ENCODE measurements at places on chromosomes 12 and 14.

DNA sequence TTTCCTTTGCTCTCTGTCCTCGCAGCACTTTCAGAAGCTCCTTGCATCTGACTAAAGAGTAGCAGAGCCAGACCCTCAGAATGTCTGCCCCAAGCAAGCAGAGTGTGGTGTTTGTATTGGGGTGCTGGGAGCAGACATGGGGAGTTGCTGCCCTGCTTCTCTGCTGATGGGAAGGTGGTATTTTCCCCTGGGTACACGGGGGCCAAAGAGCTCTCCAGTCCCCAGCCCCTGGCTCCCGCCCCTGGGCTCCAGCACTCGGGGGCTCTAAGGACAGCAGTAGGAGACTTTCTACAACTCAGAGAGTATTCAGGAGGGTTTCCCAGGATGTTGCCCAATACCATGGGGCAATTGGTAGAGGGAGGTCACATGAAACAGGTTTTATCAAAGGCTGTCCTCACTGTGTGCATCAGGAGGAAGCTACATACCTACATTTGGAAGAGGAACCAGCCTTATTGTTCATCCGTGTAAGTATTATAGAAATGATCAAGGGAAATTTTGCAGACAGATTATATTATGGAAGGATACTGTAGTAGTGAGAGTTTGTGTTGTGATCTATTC is 50.3 kb downstream of the DAD1 start:
- no peak for DNase-seq

DNA sequence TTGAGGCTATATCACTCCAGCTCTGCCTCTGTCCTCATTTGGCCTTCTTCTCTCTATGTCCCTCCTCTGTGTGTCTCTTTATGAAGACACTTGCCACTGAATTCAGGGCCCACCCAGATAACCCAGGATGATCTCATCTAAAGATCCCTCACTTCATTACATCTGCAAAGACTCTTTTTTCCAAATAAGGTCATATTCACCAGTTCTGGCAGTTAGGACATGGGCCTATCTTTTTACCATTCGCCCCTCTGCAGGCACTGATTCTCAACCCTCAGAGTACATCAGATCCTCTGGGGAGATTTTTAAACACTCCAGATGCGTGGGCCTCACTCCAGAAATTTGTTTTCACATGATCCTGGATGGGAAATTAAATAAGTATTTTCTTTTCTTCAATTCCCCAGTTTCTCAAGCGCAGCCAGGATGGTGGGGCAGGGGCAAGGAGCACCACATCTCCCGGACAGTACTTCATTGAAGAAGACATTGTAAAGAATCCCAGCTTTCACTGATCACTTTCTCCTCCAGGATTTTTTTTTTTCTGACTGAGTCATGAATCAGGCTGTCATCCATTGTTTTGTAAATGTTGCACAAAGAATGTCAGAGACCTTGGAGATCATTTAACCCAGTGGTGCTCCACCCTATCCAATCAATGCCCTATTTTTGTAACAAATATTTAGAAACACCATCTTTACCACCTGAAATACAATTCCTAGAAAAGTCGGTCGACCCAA is 27.4 kb downstream of the CRACR2A start:
- no peak for DNase-seq

- no peak for DNase-seq
These were observed 4.9 kb upstream of the ATP23 start for GRCh38 chr12:57936513-57936883.

DNA sequence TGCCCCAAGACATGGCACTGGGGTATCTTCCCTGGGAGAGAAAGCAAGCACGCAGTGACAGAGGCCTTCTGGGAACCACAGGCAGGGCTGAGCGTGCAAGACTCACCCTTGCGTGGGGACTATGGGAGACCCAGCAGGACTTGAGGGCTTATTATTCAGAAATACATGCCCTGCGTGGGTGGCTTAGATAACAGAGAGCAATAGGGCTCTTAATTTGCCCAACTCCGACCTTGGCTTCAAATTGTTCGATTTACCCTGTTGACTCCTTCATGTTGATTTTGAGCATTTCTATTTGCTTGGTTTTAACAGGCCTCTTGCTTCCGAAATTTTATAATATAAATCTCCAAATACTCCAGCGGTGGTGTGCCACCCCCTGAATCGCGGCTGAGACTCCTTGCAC is 5.1 kb upstream of the SERPINA1 start:
- no peak for DNase-seq

- DNase-seq = no peak
These were observed 8.3 kb upstream of the STAT6 start for GRCh38 chr12:57119294-57120085.

GRCh38 chr14:56322531-56322930 is 204.3 kb downstream of the PELI2 start:
- no peak for DNase-seq

GRCh38 chr12:125105600-125105999 is 40.4 kb downstream of the AACS start:
- DNase-seq = no peak

DNA sequence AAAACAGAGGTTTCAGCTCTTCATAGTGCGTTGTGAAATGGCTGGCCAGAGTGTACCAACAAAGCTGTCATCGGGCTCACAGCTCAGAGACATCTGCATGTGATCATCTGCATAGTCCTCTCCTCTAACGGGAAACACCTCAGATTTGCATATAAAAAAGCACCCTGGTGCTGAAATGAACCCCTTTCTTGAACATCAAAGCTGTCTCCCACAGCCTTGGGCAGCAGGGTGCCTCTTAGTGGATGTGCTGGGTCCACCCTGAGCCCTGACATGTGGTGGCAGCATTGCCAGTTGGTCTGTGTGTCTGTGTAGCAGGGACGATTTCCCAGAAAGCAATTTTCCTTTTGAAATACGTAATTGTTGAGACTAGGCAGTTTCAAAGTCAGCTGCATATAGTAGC is 14.3 kb upstream of the PAPLN start:
- DNase-seq = no peak
